ENCODE measurements at places on chromosomes 1 and 21.

GRCh38 chr21:38777015-38777414 is 28.7 kb upstream of the ETS2 start:
- no peak for DNase-seq

GRCh38 chr1:82399093-82399492 is 598.4 kb downstream of the ADGRL2 start:
- DNase-seq = no peak

- DNase-seq = no peak
Observed at GRCh38 chr1:20057886-20058420, 12.0 kb upstream of the PLA2G5 start.

- DNase-seq = no peak
Observed at GRCh38 chr1:186595969-186596368, 84.3 kb downstream of the PTGS2 start.

GRCh38 chr1:213982672-213983492 is 4.9 kb upstream of the PROX1 start:
- no peak for DNase-seq

- DNase-seq = no peak
Observed at GRCh38 chr1:7278827-7279765, 492.0 kb upstream of the VAMP3 start.

- DNase-seq = no peak
Observed at GRCh38 chr1:58391056-58391455, 155.5 kb downstream of the OMA1 start.

- no peak for DNase-seq
Observed at GRCh38 chr21:26840912-26841311, 4.3 kb downstream of the ADAMTS1 start.

DNA sequence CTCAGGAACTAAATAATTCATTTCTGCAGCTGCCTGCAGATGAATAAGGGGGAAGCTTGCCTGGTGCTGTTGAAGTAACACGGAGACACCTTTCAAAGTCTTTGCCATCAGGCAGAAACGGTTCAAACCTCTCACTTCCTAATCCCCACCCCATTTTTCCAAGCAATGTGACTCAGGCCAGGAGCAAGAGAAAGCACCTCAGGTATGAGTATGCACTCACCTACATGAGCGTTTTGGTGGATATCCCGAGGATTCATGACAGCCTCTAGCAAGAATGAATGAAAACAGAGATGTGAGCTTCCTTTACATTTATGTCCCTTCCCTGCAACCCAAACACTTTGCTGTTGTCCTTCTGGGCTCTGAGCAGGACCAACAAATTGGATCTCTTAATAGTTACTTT is 63.4 kb upstream of the LAX1 start:
- DNase-seq = no peak

DNA sequence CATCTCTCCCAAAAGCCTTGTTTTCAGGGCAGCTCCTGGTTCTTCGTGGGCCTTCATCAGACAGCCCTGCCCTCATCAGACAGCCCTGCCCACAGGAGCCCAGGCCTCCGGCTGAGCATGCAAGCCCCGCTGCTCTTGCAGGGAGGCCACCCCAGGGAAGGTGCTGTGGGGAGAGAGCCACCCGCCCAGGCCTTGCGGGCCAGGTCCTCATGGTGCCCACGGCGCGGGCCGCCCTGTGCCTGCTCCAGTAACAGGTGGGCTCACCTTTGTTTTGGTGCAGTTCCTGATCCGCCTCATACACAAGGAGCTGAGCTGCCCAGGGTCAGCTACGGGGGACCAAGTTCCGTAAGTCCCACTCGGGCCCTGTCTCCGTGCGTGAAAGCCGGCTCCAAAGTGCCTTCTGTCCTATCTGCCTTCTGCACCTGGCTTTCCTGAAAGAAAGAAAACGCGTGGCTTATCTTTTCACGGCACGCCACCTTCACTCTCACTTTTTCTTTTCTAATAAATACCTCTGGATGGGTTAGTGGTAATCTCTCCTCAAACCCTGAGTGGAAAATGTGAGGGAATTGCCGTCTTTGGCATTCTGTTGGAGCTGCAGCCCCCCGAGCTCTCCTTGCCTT is 65.9 kb downstream of the SLC37A1 start:
- DNase-seq = no peak

GRCh38 chr1:46767649-46768282 is 31.1 kb upstream of the CYP4B1 start:
- DNase-seq = no peak

DNA sequence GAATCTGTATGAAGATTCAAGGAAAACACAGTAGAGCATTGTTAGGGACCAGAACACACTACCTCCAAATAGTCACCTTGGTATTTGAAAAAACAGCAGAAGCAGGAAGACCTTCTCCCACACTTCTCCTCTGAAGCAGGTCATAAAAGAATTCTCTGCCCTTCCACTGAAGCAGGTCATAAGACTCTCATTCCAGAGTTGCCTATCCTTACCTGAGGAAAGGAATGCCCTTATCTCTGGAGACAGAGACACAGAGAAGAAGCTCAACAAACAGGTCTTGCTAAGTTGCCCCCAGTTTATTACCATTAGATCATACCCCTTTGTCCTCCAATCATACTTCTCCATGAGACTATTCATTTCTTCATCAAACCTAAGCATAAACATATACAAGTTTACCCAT is 225.8 kb upstream of the TNR start:
- DNase-seq = no peak

- no peak for DNase-seq
Observed at GRCh38 chr1:22736501-22737080, 26.0 kb downstream of the EPHB2 start.

- DNase-seq = no peak
Observed at GRCh38 chr1:15289251-15289651, 42.2 kb downstream of the FHAD1 start.

DNA sequence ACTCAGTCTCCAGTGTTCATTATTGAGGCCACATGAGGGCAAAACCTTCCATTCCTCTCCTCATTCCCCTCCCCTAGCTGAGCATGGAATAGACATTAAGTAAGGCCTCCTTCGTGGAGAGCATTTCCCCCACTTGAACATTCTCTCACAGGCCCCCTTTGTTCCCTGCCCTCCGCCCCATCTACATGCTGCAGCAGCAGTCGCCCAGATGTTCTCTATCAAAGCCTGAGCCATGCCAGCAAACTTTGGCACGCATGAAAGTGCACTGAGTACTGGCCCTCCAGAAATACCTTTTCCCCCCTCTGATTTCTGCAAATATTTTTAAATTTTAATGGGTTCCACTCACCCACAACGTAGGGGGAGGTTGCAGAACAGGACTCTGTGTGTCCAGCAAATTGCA is 20.9 kb upstream of the GORAB start:
- DNase-seq = no peak

GRCh38 chr21:15077529-15078145 is 12.8 kb upstream of the NRIP1 start:
- no peak for DNase-seq

DNA sequence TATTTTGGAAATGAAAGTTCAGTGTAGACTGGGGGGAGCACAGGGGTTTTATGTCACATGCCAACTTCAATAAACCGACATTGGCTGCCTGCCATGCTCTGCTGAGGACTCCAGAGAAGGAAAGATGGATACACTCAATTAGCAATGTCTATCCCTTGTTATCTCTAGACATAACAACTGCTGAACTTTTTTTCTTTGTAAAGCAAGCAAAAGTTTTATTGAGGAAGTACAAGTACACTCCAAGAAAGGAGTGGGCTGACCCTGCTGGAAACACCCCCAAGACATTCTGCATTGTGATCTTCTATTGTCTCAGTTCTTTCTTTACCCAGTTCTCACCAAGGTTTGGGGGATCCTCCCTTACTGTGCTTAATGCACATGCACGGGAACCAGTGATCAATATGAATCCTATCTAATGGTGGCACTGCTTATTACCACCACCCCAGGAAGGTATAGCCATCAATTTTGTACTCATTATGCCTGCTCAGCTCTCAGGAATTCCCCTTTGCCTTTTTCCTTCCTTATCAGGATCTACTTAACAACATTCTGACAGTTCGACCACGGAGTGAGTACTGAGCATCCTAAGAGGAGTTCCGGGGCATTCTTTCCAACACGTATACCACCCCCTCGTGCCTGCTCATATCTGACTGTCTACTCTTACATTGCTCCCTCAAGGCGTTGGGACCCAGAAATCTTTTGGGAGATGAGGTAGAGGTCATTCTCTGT is 28.7 kb downstream of the SYNJ1 start:
- DNase-seq = no peak

GRCh38 chr21:26784974-26785373 is 60.2 kb downstream of the ADAMTS1 start:
- no peak for DNase-seq

DNA sequence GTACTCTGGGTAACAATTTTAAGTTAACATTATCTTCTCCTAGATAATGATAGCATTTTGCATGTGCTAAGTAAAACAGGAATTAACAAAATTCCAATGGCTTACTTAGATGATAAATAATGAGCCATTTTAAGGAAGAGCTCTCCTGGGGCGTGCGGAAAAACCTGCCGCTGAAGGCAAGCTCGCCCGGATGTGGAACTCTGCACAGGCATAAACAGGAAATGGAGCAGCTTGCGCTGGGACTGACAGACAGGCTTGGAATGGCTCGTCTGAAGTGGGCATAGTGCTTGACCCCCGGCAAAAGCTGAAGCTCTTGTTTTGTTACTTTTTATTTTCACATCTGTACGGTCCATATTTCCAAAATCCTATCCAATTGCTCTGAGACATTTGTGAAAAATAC is 169.2 kb downstream of the ZNF281 start:
- DNase-seq = no peak
